ENCODE measurements at places on chromosomes 6 and 20.

DNA sequence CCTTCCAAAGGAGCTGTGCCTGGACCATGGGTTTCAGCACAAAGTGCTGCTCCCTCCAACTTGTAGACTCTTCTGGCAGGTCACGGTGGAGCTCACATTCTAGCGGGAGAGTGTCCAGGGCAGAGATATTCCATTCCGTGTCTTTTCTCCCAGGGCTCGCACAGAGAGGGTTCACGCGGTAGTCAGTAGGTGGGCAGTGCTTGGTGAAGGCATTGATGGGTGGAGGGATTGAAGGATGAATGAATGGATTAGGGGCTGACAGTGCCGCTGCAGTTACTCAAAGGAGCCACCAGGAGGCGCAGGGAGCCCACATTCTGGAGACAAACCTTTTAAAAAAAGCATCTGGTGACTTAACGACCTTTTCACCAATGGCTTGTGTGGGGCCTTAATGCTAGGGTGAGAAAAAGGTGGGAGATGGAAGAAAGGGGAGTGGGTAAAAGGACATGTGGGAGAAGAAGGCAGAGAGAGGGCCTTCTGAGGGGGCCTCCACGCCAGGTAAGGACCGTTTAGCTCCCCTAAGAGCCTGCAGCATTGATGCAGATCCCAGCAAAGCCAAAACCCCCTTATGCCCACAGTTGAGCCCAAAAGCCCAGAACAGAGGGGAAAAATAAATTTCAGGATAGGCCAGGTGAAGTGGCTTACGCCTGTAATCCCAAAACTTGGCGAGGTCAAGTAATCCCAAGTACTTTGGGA lies 17.5 kb upstream of the FAM110A start:
- peak; percentile 46 for DNase-seq

- no peak for DNase-seq
Measured at GRCh38 chr6:169109411-169110220, 144.0 kb downstream of the THBS2 start.

- no peak for DNase-seq
Measured at GRCh38 chr20:49850463-49851230, 38.0 kb downstream of the SLC9A8 start.

DNA sequence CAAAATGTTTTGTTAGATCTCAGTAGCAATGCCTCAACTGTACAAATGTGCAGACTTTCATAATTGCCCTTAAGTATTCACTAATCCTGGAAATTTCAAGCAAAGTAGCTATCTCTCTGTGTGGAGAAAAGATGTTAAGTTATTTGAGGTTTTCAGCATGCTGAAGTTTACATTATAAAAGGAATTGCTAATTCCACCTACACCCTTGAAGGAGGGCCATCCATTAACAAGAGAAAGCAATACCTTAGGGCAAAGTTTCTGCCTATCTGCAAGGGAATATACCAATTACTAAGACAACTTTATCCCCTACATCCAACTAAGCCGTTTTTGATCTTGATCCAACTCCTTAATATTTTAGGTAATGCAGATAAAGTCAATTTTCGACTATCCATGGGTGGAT lies 380.7 kb upstream of the BTBD3 start:
- no peak for DNase-seq

DNA sequence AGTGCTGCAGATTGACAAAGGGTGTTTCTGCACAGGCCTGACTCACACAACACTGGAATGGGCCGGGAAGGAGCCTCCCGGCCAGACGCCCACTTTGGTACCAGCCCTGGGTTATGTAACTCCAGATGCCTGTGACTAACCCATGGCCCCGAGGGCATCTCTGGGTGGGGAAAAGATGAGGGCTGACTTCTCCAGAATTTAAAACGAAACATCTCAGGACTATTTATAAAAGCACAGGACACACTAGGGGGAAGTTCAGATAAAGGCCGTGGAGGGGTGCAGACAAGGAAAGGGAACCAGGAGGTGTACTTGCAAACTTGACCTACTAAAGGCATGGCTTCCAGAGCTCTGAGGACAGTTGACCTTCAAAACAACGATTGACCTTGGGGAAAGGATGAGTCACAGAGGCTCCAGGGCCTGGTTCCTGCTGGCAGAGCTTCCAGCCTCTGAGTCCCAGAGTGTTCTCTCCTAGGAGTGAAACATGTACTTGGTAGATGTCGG lies 196.9 kb downstream of the NFATC2 start:
- DNase-seq = no peak

- no peak for DNase-seq
Measured at GRCh38 chr6:18676548-18676947, 289.4 kb downstream of the RNF144B start.

GRCh38 chr20:63128367-63128766 lies 87.6 kb downstream of the YTHDF1 start:
- no peak for DNase-seq
